Liver (tissue), 10 donors: ENCODE measurements at places on chromosomes 5 and 9.

GRCh38 chr9:92661127-92661526 is 8.8 kb downstream of the IPPK start:
- no peak for DNase-seq

- DNase-seq = no peak
Measured at GRCh38 chr9:106075960-106076327, 381.6 kb downstream of the TMEM38B start.

- DNase-seq = no peak
Measured at GRCh38 chr9:121735065-121735792, 83.8 kb downstream of the DAB2IP start.

- DNase-seq = no peak
Measured at GRCh38 chr5:126881821-126882600, 105.1 kb downstream of the LMNB1 start.

DNA sequence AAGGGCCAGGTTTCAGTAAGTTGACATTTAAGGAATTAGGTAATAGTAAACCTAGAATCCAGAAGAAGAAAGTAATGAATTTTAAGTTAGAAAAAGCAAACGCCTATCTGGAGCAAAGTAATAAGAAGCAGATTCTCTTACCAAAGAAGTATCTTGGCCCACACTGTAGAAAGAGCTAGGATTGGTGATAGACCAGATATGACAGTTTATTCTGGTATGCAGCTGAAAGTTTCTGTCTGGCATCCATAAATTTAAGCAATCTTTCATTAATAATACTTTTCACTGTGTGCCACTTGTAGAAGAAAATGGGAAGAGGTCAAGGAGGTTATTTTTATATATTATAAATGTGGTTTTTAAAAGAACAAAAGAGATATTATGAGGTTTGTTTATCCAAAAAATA is 3.0 kb downstream of the RECK start:
- DNase-seq = no peak

DNA sequence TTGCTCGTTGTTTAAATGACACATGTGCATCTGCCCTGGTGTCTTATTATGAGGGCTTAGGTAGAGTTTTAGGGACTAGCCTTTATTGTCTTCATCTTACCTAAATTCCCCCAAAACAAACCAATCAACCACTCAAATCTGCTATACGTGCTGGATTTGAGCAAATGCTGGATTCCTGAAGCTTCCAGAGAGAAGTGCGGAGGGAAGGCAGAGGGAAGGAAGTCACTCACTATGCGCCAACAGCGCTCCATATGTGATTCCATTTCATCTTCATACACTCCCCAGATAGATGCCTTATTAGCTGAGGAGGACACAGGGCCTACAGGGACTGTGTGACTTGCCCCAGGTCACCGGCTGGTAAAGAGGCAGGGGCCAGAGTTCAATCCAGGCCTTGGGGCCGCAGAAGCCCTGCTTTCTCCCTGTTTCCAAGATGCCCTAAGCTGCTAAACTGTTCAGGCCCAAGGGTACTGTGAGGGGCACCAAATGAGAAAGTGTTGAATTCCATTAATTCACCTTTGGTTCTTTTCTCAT is 63.5 kb downstream of the OTULIN start:
- DNase-seq = no peak

DNA sequence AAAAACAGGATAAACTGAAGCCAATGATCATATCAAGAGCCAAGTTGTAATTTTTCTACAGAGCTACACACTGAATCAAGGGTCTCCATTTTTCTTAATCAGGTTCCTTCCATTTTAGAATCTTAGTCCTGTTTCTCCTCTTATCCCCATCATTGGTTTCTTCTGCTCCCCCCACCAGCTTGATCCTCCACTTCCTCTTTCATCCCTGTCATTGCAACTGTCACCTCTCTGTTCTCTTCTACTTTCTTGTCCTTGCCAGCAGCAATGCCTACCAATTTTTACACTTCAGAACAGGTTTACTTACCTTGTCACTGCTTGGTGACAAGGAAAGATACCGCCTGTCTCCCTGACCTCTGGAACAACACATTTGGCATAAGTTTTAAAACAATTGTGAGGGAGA is 97.3 kb downstream of the CFAP90 start:
- no peak for DNase-seq

DNA sequence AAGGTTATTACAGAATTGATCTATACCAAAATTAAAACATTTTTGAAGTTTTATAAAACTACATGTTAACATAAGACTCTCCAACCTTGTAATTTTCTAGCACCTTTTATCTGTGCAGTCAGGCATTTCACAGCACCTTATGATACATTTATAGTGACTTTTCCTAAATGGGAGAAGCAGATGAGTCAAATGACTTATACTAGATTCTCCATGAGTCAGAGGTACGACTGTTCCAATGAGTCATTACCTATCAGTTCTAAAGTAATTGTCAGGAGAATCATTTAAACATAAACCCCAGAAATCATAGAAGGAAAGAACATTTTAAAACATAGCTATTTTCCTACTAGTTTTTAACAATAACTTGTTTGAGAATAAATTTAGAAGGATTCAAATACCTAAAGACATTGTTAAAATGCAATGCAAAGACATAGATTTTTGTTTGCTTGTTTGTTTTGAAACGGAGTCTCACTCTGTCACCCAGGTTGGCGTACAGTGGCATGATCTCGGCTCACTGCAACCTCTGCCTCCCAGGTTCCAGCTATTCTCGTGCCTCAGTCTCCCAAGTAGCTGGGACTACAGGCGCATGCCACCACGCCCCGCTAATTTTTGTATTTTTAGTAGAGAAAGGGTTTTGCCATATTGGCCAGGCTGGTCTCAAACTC is 34.7 kb upstream of the DMXL1 start:
- no peak for DNase-seq

DNA sequence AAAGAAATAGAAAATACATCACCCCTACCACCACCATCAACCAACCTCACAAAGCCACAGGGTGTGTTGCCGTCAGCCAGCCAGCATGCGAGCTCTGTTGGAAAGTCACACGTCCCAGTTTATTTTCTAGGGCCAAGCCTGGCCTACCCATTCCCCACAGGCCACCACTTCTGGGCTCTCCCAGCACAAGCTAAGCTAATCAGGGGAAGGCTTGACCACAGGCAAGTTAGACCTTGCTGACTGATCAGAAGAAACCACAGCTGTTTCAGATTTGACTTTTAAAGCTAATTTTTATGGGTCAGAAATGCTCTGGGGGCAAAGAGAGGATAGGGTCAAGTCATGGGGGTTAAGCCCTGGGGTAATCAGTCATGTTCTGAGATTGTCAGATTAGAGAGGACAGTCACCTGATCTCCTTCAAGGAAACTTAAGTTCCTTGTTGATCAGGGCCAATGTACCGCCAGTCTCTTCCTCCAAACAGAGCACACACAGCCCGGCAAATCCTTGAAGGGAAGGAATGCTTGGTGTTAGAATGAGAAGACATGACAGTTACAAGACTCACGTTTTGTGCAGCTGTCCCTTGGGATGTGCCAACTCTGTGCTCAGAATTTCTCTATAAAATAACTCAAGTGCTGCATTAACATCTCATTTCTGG is 7.6 kb downstream of the SHB start:
- DNase-seq = no peak

DNA sequence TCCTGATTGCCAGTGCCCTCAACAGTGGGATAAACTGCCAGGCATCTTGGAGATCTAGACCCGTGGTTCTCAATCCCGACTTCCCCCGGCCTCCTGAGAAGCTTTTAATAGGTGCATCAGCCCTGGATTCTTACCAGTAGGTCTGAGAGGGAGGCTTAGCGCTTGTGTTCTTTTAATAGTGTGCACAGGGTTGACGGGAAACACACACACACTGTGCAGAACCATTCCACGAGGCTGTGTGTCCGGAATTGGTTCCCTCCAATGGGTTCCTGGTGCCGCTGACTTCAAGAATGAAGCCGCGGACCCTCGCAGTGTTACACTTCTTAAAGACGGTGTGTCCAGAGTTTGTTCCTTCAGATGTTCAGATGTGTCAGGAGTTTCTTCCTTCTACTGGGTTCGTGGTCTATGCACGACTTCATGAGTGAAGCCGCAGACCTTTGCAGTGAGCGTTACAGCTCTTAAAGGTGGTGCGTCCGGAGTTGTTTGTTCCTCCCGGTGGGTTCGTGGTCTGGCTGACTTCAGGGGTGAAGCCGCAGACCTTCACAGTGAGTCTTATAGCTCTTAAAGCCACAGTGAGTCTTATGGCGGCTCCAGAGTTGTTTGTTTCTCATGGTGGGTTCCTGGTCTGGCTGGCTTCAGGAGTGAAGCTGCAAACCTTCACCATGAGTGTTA is 46.6 kb upstream of the PRSS3 start:
- no peak for DNase-seq

GRCh38 chr5:1973391-1974013 is 90.8 kb upstream of the IRX4 start:
- no peak for DNase-seq
